T-helper 2 cell treated with Interferon-gamma antibody and Interleukin-4, amounts not matched to agents 5 μg/mL and 100 μg/mL, for 36 hours (primary cell): ENCODE measurements at places on chromosomes 12 and 14.

DNA sequence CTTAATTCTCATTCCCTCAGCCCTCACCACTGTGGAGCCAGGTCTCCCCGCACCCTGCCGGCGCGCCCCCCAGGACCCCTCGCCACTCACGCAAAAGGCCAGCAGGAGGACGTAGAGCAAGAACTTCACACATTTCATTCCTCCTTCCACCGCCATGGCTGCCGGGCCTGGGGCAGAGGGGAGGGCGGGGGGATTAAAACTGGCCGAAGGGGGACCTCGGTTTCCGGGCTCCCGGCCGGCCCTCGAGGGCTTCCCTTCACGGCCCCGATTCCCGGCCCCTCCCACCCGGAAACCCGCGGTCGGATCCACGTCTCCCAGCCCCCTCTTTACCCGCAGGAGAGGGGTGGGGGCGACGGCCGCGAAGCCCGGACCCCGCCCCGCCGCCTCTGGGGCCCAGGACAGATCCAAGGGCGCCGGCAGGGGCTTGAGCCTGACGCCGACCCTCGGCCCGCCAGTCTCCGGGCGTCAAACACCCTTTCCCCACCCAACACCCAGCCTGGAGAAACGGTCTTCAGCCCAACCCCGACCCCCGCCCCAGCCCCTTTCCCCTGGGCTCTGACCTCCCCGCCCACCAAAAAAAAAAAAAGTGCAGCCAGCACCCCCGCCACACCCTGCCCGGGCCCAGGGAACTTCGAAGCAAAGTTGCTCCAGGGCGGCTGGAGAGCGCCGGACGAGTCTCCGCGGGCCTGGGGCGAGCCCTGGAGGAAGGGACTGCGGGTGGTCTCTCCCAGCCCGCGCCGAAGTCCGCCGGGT lies 447 bp downstream of the CD63 start:
- H3K4me3 ChIP-seq, result peak overlapping the region; percentile 83
- peaks cover 18% of the 10 kb centered on the region for H3K36me3 ChIP-seq
- H3K4me1 ChIP-seq, result peaks cover 31% of the 10 kb centered on the region
- H3K27ac ChIP-seq, result no peak overlapping the region
- no peaks in the 10 kb centered on the region for H3K27me3 ChIP-seq

DNA sequence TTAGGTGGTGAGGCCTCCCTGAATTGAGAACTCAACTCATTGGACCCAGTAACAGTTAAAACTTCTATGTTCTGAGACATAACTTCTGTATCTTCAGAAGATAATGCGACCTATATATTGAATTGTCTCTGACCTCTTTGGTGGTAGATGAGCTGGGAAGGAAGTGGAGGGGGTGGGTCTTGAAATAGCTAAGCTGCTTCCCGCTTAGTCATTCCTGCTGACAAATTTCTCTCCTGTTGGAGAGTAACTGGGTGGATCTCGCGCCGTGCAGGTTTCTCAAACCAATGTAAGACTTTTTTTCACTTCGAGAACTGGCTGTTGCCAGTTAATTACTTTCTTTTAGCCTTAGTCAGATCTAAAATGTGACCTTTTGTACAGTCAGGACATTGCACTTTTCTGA lies 100.8 kb downstream of the PPHLN1 start:
- peaks cover 16% of the 10 kb centered on the region for H3K36me3 ChIP-seq
- DNase-seq, result peak; percentile 9
- no peak overlapping the region for H3K4me3 ChIP-seq

- peak overlapping the region; percentile 66 for H3K27ac ChIP-seq
- H3K36me3 ChIP-seq, result peaks cover 3% of the 10 kb centered on the region
- peaks cover 19% of the 10 kb centered on the region for H3K4me1 ChIP-seq
- H3K4me3 ChIP-seq, result no peak overlapping the region
Measured at GRCh38 chr12:123449856-123450255, 8.1 kb upstream of the SNRNP35 start.

- no peaks in the 10 kb centered on the region for H3K27me3 ChIP-seq
- DNase-seq, result peak; percentile 96
- H3K27ac ChIP-seq, result peak within 1 kb of the TSS; percentile 92
- H3K36me3 ChIP-seq, result peaks cover 39% of the 10 kb centered on the region
Measured at GRCh38 chr12:105330283-105330930, at the start of gene C12orf75. Gene C12orf75, plus strand, starts transcription at chr12:105330691. Its CDS starts 201 bp downstream, at chr12:105330892.

GRCh38 chr14:96255501-96256366 lies at the start of gene BDKRB1:
Gene BDKRB1, plus strand, starts transcription at chr14:96256210. Its CDS starts 7,473 bp downstream, at chr14:96263683.
- no peaks in the 10 kb centered on the region for H3K4me1 ChIP-seq
- no peak within 1 kb of the TSS for H3K4me3 ChIP-seq
- peaks cover 7% of the 10 kb centered on the region for H3K27me3 ChIP-seq
- no peak for DNase-seq
- H3K36me3 ChIP-seq, result no peaks in the 10 kb centered on the region

- H3K27ac ChIP-seq, result no peak overlapping the region
- no peaks in the 10 kb centered on the region for H3K36me3 ChIP-seq
- peaks cover 12% of the 10 kb centered on the region for H3K27me3 ChIP-seq
- no peak for DNase-seq
Measured at GRCh38 chr14:89773151-89773550, 181.4 kb downstream of the EFCAB11 start.

GRCh38 chr12:11756022-11756421 lies 106.5 kb downstream of the ETV6 start:
- DNase-seq, result no peak
- no peaks in the 10 kb centered on the region for H3K27me3 ChIP-seq
- peaks cover 5% of the 10 kb centered on the region for H3K4me1 ChIP-seq
- no peak overlapping the region for H3K4me3 ChIP-seq

GRCh38 chr12:131065801-131066200 lies 112.1 kb downstream of the ADGRD1 start:
- H3K27me3 ChIP-seq, result no peaks in the 10 kb centered on the region
- no peak overlapping the region for H3K27ac ChIP-seq
- no peaks in the 10 kb centered on the region for H3K4me1 ChIP-seq
- no peak overlapping the region for H3K4me3 ChIP-seq
- no peaks in the 10 kb centered on the region for H3K36me3 ChIP-seq
- no peak for DNase-seq

DNA sequence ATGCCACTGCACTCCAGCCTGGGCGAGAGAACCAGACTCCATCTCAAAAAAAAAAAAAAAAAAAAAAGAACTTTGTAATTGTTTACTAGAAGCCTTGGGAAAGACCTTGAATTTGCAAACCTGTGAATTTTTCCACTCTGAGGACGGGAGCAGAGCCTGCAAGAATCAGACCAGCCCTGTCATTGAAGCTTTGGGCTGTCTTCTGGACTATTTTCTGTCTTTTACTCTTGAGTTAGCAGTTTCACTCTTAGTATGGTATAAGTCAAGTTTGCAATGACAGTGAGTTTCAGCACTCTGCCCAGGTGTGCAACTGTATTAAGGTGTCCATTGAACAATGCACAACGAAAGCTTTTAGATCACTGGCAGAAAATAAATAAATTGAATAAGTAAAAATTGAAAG lies 81.4 kb upstream of the KRAS start:
- H3K27me3 ChIP-seq, result peaks cover 53% of the 10 kb centered on the region
- no peak overlapping the region for H3K4me3 ChIP-seq
- DNase-seq, result no peak
- no peak overlapping the region for H3K27ac ChIP-seq
- H3K4me1 ChIP-seq, result peaks cover 14% of the 10 kb centered on the region

DNA sequence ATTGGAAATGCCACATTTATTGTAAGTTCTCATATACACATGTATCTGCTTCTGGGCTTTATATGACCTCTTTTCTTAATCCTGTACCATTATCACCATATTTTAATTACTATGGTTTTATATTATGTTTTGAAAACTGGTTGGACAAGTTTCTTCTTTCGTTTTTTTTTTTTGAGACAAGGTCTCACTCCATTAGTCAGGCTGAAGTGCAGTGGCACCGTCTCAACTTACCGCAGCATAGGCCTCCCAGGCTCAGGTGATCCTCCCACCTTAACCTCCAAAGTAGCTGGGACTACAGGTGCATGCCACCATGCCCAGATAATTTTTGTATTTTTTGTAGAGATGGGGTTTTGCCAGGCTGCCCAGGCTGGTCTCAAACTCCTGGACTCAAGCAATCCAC lies 44.6 kb downstream of the GALNT4 start:
- H3K27ac ChIP-seq, result no peak overlapping the region
- H3K27me3 ChIP-seq, result no peaks in the 10 kb centered on the region
- H3K36me3 ChIP-seq, result peaks cover 22% of the 10 kb centered on the region
- H3K4me3 ChIP-seq, result no peak overlapping the region

GRCh38 chr12:45343269-45344051 lies 127.6 kb downstream of the ANO6 start:
- H3K4me1 ChIP-seq, result peaks cover 3% of the 10 kb centered on the region
- peaks cover 12% of the 10 kb centered on the region for H3K36me3 ChIP-seq
- no peak overlapping the region for H3K27ac ChIP-seq
- no peaks in the 10 kb centered on the region for H3K27me3 ChIP-seq
- no peak overlapping the region for H3K4me3 ChIP-seq
- no peak for DNase-seq

DNA sequence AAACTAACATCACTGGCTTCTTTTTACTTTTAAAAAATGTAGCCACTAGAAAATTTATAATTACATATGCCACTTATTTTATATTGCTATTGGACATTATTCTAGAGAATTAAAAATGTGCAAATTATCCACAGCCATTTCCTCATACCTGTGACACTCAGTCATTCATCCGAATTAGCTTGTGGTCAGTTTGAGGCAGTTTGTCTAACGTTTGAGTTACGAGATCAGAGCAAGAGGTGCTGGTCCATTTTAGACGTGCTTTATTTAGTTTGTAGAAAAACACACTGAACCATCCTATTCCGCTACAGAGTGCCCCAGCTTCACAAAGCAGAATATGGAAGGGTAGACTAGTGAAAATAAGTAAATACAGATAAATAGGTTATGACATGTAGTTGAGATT lies 513.0 kb downstream of the NRXN3 start:
- no peaks in the 10 kb centered on the region for H3K4me1 ChIP-seq
- no peak for DNase-seq
- H3K4me3 ChIP-seq, result no peak overlapping the region
- no peaks in the 10 kb centered on the region for H3K27me3 ChIP-seq

- H3K27ac ChIP-seq, result no peak overlapping the region
- H3K27me3 ChIP-seq, result no peaks in the 10 kb centered on the region
- no peak for DNase-seq
- H3K4me1 ChIP-seq, result peaks cover 45% of the 10 kb centered on the region
Measured at GRCh38 chr14:30572771-30573170, 13.8 kb downstream of the G2E3 start.

DNA sequence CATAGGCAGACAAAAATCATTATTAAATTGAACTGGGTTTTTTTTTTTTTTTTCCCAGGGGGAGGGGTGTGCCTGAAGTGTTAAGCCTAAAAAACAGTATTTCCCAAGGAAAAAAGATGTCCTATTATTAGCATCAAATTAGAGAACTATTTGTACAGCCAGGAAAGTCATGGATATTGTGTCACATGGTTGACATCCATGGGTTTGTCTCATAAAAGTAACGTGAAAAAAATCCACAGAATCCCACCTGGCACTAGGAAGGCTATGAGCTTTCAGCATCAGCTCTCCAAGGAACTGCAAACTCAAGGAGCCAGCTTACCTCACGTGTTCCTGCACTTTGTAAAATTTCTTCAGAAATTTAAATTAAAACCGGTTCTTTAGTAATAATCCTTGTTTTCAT lies 69.1 kb upstream of the EGLN3 start:
- H3K4me1 ChIP-seq, result peaks cover 33% of the 10 kb centered on the region
- no peak for DNase-seq
- H3K4me3 ChIP-seq, result peak overlapping the region; percentile 85
- H3K27me3 ChIP-seq, result peaks cover 9% of the 10 kb centered on the region

- H3K27me3 ChIP-seq, result peaks cover 25% of the 10 kb centered on the region
- no peaks in the 10 kb centered on the region for H3K36me3 ChIP-seq
- H3K4me1 ChIP-seq, result peaks cover 8% of the 10 kb centered on the region
- H3K27ac ChIP-seq, result no peak overlapping the region
- no peak overlapping the region for H3K4me3 ChIP-seq
Measured at GRCh38 chr12:106074361-106074705, 64.4 kb downstream of the NUAK1 start.

DNA sequence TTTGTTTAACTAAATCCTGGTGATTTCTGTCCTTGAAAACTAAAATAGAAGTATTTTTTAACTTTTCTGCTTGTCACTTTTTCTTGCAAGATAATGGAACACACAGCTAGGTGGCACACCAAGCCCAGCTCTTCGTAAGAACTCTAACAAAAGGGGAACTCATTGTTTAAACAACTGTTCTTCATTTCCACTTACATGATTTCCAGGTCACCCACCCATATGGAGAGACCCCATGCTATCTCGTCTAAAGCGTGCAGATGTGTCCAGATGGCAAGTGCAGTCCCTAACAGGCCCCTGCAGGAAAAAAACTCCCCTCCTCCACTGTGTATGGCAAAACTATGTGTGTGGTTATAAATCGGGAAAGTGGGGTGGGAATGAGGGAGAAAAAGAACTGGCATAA lies 43.3 kb upstream of the NT5DC3 start:
- no peak overlapping the region for H3K4me3 ChIP-seq
- H3K27me3 ChIP-seq, result no peaks in the 10 kb centered on the region
- H3K27ac ChIP-seq, result no peak overlapping the region
- H3K4me1 ChIP-seq, result peaks cover 10% of the 10 kb centered on the region

GRCh38 chr12:121390856-121391255 lies 9.1 kb upstream of the RNF34 start:
- H3K27me3 ChIP-seq, result peaks cover 3% of the 10 kb centered on the region
- no peak overlapping the region for H3K27ac ChIP-seq
- H3K36me3 ChIP-seq, result no peaks in the 10 kb centered on the region
- DNase-seq, result no peak
- no peak overlapping the region for H3K4me3 ChIP-seq

DNA sequence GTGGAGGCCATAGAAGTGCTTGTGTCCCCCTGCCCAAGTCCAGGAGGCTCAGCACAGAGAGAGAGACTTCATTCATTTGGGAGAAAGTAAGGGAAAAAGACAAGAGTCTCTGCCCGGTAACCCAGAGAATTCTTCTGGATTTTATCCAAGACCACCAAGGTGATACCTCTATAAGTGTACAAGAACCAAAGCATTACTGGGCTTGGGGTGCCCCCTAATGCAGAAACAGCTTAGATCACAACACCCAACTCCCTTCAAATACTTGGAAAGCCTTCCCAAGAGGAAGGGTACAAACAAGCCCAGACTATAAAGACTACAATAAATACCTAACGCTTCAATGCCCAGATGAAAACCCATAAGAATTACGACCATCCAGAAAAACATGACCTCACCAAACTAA lies 119.7 kb upstream of the PDE3A start:
- H3K36me3 ChIP-seq, result no peaks in the 10 kb centered on the region
- DNase-seq, result no peak
- H3K4me1 ChIP-seq, result no peaks in the 10 kb centered on the region
- no peaks in the 10 kb centered on the region for H3K27me3 ChIP-seq
- H3K4me3 ChIP-seq, result no peak overlapping the region

- peaks cover 73% of the 10 kb centered on the region for H3K4me1 ChIP-seq
- H3K36me3 ChIP-seq, result peaks cover 43% of the 10 kb centered on the region
- H3K27ac ChIP-seq, result peak overlapping the region; percentile 96
- H3K4me3 ChIP-seq, result peak overlapping the region; percentile 86
- no peaks in the 10 kb centered on the region for H3K27me3 ChIP-seq
Measured at GRCh38 chr12:92134638-92135274, 10.9 kb downstream of the BTG1 start.

DNA sequence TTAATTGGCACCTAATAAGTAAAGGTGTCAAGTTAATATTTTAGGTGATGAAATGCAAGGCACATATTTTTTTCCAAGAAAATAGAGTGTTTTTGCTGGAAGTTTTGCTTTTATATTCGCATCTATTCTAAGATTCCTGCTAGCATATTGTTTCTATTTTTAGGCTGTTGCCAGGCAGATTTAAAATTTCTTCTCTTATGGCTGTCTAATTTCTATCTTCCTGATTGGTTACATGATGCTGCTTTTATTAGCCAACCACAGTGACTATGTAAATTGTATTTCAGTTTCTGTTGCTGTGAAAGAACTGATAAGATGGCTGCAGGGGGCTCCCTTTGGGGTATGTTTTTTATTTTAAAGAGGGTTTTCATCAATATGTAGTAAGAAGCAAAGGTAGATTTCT lies 42.7 kb downstream of the ATF7IP start:
- peak overlapping the region; percentile 39 for H3K27ac ChIP-seq
- H3K27me3 ChIP-seq, result no peaks in the 10 kb centered on the region
- DNase-seq, result no peak
- peaks cover 59% of the 10 kb centered on the region for H3K4me1 ChIP-seq
